ENCODE measurements at places on chromosomes 2 and 18. TPM values are rescaled to one million over a fixed set of nuclear protein-coding genes. Genes with fewer than 3 reads are reported as not detected.
A peak's percentile ranks its signal among the peaks of the same experiment; 100 is the strongest.

DNA sequence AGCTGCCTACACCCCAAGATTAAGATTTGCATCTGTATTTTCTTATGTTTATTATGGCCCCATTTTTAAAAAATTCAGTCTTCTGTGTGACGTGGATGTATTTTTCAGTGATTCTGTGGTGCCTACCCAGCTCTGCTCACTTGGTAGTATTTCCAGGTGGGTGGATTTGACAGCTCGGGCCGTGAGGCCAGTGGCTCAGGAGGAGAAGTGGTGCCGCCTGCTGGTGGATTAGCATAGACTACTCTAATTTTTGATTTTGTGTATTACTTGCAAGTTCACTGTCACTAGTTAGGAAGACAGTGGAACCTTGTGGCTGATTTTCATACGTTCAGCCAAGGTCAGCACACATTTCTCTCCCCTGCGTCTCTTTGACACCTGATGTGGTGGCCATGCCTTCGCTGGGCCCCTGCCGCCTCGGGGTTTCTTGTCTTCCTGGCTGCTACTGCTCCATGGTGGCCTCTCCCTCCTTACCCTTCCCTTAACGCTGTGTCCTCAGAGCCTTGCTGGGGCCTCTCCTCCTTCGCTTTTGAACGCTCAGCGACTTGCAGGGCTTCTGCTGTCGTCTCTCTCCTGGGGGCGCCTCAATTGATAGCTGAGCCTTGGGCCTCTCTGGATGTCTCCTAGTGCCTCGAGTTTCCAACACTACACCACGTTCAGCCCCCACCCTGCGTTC, 89.4 kb downstream of the DGKD start:
- peaks cover 5% of the 10 kb centered on the region for H3K4me1 ChIP-seq
- DNase-seq = peak; percentile 86
- peaks cover 7% of the 10 kb centered on the region for H3K36me3 ChIP-seq
- H3K27me3 ChIP-seq = no peaks in the 10 kb centered on the region

- no peak overlapping the region for H3K4me3 ChIP-seq
- peaks cover 9% of the 10 kb centered on the region for H3K4me1 ChIP-seq
- H3K27me3 ChIP-seq = no peaks in the 10 kb centered on the region
- H3K27ac ChIP-seq = no peak overlapping the region
- DNase-seq = no peak
- no peaks in the 10 kb centered on the region for H3K36me3 ChIP-seq
These were observed 33.6 kb downstream of the GLI2 start for GRCh38 chr2:120769076-120769786.

GRCh38 chr18:63342206-63342605, 22.6 kb upstream of the BCL2 start:
- H3K4me1 ChIP-seq = no peaks in the 10 kb centered on the region
- no peaks in the 10 kb centered on the region for H3K36me3 ChIP-seq
- H3K27me3 ChIP-seq = no peaks in the 10 kb centered on the region
- H3K27ac ChIP-seq = no peak overlapping the region
- H3K4me3 ChIP-seq = no peak overlapping the region
- no peak for DNase-seq

DNA sequence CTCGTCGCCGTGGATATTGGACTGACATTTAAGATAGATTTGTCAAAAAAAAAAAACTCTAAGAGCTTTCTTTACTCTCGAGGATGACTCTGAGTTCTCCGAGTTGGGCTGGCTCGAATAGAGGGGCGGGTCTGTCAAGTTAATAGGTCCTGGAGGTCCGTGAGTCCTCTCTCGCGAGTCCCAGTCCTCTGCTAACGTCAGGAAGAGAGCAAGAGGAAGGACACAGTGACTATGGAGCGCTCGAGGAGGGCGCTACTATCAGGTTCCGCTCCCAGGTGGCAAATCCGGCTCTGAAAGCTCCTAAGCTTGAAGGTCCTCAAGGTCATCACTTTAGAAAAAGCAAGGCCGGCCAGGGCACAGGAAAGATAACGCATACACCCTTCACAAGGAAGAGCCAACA, 404 bp upstream of the AKAIN1 start:
- H3K27ac ChIP-seq = no peak overlapping the region
- H3K4me3 ChIP-seq = no peak overlapping the region
- H3K4me1 ChIP-seq = no peaks in the 10 kb centered on the region
- H3K36me3 ChIP-seq = no peaks in the 10 kb centered on the region
- DNase-seq = peak; percentile 76

CCDC102B gene
- 9.8 TPM for total RNA-seq

DNA sequence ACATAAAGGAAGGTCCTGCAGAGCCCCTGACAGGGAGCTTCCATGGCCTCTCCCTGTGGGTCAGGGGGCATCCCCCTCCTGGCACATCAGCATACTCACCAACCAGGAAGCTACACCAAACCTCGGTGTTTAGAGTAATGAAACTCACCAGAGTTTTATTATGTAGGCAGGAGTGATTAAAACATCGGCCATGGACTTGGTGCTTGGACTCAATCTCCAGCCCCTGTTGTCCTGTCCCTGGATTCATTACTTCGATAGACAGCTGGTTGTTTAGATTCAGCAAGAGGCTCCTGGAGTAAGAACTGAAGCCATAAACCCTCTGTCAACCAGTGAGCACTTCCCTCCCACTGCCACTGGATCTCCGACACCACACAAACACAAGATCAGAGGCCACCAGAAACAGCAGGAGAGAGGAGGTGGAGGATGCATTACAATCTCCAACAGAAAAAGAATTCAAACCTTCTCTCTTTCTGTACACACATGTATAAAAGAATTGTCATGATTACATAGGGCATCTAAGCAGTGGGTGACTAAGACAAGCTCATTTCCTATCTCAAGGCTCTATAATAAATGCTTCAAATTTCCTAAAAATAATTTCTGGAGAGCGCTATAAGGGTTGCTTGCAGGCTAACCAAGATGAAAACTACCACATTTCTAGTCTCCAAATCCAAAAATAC, 27.2 kb downstream of the TBC1D8 start:
- no peaks in the 10 kb centered on the region for H3K27me3 ChIP-seq
- peaks cover 44% of the 10 kb centered on the region for H3K4me1 ChIP-seq
- no peak overlapping the region for H3K4me3 ChIP-seq
- H3K27ac ChIP-seq = peak overlapping the region; percentile 67
- DNase-seq = no peak

DNA sequence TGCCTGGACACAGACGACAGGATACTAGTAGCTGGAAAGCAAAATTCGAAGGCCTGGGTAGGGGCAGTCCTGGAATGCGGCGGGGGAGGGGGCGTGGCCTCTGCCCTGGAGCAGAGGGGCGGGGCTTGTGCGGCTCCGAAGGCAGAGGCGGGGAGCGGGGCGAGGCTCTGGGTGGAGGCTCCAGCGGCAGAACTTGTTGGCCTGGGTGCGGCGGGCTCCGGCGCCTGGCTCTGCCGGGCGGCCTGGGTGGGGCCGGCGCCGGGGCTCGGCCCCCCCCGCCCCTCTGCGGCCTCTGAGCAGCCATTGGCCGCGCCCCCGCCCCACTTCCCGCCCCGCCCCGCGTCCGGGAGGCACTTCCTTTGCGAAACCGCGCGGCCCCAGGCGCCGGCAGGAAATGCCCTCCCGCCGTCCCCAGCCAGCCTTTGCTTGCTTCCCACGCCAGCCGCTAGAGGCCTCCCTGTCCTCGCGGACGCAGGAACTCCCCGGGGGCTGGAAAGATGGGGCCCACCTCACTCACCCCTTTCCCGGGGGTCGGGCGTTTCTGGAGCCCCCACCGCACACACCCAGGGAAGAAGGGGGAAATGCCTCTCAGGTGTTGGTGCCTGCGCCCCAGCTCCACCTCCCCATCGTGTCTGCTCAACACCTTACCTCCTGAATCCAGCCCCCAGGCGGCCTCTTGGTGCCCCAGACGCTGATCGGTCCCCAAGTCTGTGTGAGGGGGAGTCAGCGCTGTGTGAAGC, 6.7 kb downstream of the CTDSP1 start:
- H3K4me1 ChIP-seq = peaks cover 17% of the 10 kb centered on the region
- H3K27me3 ChIP-seq = no peaks in the 10 kb centered on the region
- peak; percentile 98 for DNase-seq
- H3K36me3 ChIP-seq = no peaks in the 10 kb centered on the region

L3MBTL4 gene
- 8.6 TPM for total RNA-seq

DNA sequence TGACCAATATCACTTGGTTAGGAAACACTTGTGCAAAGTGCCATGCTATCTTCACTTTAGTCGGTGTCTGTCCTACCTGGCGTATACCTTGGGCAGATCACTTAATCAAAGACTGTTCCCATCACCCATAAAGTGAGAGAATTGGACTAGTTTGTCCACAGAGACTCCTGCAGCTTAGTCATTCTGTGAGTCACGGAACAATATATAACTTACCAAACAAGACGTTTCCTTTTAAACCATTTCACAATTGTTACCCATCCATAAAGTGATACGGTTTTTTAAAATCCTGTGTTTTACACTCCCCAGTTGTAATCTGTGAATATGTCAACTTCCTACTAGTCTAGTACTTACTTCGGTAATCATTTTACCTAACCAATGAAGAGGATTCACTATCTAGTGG, 499.3 kb upstream of the SMIM21 start:
- no peak for DNase-seq
- no peak overlapping the region for H3K4me3 ChIP-seq
- no peaks in the 10 kb centered on the region for H3K36me3 ChIP-seq
- H3K27me3 ChIP-seq = no peaks in the 10 kb centered on the region

INO80C gene
- 8.9 TPM for total RNA-seq

POTEC gene
- total RNA-seq = 0.55 TPM

LYPD1 gene
- total RNA-seq = not detected

- H3K4me3 ChIP-seq = no peak overlapping the region
- H3K27ac ChIP-seq = no peak overlapping the region
- no peaks in the 10 kb centered on the region for H3K4me1 ChIP-seq
These were observed 37.3 kb upstream of the FMNL2 start for GRCh38 chr2:152297715-152298114.

DNA sequence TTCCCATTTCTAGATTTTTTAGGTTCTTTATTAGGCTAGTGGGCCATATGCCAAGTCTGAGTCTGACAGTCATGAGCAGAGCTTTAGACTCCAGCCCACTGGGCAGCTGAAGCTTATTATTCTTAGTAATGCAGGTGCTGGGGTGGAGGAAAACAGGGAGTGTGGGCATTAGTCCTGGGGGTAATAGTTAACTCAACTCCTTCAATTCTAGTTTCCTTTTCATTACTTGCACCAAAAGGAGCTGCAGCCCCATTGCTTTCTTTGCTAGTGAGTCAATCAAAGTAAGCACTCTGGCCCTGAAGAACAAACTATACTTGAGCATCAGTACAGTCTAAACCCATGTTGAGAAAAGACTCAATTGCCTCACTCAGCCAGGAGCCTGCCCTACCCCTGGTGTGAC, 35.5 kb downstream of the ICOS start:
- H3K4me1 ChIP-seq = no peaks in the 10 kb centered on the region
- H3K4me3 ChIP-seq = no peak overlapping the region
- no peaks in the 10 kb centered on the region for H3K27me3 ChIP-seq
- no peak overlapping the region for H3K27ac ChIP-seq

CDH20 gene
- 0.37 TPM for total RNA-seq

Data from adrenal gland (tissue), 19 donors.